HuH-7 (cell line): ENCODE measurements at places on chromosomes 11 and 22.

- DNase-seq = no peak
These were observed 53.3 kb upstream of the CD44 start for GRCh38 chr11:35085531-35086165.

DNA sequence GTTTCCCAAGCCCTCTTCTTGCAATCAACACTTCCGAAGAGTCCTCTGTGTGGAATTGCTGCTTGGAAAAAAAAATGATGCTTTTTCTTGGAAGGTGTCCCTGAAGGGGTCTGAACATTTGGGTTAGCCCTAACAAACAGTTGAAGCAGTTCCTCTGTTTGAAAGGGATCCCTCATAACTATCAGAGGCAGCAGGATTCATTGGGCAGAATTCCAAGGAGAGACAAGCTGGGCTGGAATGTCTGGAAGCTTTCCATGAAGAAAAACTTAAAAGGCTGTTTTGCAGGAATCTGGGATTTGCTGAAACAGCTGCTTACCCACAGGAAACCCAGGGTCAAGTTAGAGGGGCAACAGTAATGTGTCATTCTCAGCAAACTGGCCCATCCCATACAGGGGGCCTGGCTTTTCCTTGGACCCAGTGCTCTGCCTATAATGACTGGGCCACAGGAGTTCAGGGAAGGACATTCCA, 3.1 kb downstream of the CSNK2A3 start:
- no peak for DNase-seq

GRCh38 chr11:81224396-81224795, 1509.3 kb downstream of the FAM181B start:
- no peak for DNase-seq

DNA sequence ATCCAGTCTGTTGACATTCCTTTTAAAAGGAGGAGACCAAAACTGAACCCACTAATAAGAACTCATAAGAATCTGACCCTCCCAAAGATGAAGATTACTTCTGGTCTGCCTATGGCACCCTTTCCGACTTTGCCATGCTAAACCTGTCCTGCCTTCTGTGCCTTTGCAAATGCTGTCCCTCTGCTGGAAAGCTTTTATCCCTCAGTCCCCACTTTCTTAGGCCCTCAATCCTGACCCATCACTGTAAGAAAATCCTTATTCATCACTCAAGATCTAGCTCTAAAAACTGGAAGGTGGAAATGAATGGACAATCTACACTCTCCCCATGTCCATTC, 10.4 kb downstream of the MPZL3 start:
- no peak for DNase-seq

- no peak for DNase-seq
These were observed 651.2 kb downstream of the CNTN5 start for GRCh38 chr11:99671808-99672409.

DNA sequence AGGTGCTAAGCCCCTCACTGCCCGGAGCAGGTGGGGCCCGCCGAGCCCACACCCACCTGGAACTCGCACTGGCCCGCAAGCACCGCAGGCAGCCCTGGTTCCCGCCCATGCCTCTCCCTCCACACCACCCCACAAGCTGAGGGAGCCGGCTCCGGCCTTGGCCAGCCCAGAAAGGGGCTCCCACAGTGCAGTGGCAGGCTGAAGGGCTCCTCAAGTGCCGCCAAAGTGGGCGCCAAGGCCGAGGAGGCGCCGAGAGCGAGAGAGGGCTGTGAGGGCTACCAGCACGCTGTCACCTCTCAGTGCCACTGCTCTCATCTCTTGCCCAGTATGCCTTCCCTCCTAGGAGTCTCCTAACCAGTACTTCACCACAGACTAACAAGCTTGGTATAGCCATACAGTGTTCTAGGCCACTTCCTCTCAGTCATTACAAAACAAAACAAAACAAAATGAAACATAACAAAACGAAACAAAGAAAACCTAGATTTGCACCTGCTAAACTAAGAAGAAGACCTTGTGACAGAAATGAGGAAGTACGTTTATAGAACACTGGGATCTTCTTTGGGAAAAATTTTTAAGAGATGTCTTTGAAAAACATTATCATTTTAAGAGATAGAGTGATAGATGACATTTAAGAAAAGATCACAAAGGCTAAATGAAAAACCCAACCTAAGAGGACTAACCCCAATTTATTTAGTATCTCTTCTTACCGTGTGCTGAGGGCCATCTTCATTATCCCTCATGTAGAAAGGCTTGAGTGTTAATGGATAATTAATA, 47.7 kb upstream of the GAB2 start:
- DNase-seq = no peak
